Gastrocnemius medialis (tissue), 4 donors: ENCODE measurements at places on chromosomes 12 and 14. TPM values are rescaled to one million over a fixed set of nuclear protein-coding genes. Genes with fewer than 3 reads are reported as not detected.

GRCh38 chr14:67056684-67057083 is 132.6 kb upstream of the GARIN2 start:
- no peak for DNase-seq

GRCh38 chr12:44573723-44574122 is 302.4 kb downstream of the NELL2 start:
- DNase-seq: no peak

DNA sequence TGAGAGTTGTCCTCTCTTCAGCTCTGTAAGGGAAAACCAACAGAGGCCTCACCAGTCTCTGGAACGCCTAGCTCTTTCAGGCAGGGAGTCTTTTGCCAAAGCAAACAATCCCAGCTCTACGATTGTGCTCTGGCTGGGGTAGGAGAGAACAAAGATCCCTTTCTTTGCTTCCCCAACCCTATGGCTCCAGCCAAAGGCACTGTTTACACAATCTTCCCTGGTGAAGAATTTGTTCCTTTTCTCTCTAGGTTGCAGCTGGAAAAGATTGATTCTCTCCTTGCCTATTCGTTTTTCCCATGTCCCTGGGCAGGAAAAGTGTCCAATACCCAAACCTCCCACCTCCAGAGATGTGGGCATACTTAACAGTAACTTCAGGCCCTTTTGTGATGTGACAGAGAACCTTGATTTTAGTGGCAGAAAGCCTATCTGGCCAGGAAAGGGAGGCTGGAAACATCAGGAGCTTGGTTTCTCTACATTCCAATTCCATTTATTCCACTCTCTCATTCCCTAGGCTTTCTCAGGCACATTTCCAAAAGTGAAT is 16.8 kb downstream of the ATP5MC2 start:
- peak; percentile 41 for DNase-seq

DNA sequence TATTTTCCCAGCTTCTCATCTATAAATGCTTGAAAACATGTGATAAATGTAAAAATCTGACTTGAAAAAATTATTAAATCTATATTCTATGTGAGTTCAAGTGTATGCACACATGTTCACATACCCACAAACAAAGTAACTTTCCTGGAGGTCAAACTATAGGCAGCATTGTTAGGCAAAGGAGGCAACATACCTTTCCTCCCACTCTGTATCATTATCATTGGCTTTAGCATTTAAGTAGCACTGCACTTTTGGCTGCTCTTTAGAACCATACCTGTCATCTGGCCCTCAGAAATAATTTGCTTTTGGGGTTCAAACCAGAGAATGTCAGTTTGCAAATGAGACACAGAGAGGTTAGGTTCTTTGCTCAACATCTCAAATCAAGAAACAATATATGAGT is 102.4 kb upstream of the CCDC196 start:
- DNase-seq: no peak

DNA sequence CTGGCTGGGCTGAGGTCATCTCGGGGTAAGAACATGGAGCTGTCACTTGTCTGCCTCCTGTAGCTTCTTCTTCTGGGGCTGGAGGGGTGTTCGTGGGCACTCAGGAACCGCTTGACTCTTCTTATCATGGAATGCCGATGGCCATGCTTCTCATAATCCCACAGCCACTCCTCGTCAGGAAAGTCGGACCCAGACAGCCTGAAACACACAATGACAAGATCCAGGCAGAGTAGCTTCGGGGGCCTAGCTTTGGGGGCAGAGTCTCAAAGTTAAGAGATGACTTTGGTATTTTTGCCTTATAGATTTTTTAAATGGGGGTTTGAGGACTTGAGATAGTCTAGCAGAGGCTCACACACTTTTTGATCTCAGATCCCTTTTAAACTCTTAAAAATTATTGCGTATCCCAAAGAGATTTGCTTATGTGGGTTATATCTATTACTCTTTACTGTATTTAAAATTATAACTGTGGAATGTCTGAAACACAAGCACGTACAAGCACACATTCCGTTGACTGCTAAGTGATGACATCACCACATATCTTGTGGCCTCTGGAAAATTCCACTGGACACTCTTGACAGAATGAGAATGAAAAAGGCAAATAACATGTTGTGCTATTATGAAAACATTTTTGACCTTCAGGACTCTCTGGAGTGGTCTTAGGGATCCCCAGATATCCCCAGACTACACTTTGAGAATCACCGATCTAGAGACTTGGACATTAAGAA is 43.3 kb downstream of the BEST3 start:
- DNase-seq: no peak

- no peak for DNase-seq
These were observed 43.6 kb downstream of the SYNE3 start for GRCh38 chr14:95472819-95473251.

DNA sequence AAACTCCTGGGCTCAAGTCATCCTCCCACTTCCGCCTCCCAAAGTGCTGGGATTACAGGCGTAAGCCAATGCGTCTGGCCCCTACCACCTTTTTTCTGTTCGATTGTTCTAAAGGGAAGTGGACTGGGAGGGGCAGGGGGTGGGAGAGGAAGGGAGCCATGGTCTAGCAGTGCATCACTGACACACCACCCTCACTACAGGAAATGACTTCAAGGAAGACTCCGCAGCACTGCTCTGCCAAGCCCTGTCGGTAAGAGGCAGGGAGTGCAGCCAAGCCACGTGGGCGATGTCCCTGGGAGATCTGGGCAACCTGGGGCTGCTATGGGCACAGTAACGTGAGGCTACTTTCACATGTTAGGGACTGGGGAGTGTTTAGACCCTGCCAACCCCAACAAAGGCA is 18.0 kb downstream of the LRRC74A start:
- DNase-seq: peak; percentile 52

- DNase-seq: peak; percentile 43
These were observed 112.3 kb downstream of the ZFP36L1 start for GRCh38 chr14:68680541-68681051.

- DNase-seq: no peak
These were observed 38.1 kb upstream of the IL22 start for GRCh38 chr12:68291396-68292036.

DNA sequence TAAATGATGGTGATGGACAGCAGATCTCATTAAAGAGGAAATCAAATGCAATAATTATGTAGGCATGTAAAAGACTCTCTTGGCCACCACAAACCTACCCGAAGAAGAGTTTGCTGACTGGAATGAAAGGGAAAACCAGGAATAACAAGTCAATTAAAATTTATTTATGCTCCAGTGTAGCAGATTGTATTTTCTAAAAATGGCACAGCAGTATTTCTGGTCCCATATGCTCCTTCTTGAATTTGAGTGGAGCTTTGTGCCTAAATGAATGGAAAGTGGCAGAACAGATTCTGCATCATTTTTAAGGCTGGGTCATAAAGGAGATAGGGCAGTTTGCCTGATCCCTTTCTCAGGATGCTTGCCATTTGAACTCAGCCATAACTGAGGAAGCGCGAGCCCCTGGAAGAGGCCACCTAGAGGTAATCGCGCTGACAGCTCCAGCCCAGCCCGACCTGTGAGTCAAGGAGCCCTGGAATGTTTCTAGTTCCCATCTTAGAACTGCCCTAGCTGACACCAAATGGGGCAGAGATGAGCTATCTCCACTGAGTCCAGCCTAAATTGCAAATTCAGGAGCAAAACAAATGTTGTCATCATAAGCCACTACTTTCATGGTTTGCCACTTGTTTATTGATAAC is 229.2 kb upstream of the TMTC1 start:
- no peak for DNase-seq

DNA sequence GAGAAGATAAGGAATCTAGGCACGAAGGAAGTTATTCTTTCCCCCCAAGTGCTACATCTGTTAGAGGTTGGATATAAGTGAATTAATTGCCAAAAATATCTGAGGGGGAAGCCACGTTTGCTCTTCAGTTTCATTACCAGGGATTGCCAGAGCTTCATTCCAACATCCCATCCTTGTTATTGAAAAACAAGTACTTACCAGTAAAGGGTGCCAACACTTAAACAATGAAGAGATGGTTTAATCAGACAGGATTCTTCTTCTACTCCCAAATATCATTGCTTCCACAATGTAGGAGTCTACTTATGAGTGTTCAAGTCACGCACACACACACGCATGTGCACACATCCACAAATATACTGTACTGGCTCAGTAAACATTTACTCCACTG is 312.4 kb downstream of the RPAP3 start:
- DNase-seq: no peak

DNA sequence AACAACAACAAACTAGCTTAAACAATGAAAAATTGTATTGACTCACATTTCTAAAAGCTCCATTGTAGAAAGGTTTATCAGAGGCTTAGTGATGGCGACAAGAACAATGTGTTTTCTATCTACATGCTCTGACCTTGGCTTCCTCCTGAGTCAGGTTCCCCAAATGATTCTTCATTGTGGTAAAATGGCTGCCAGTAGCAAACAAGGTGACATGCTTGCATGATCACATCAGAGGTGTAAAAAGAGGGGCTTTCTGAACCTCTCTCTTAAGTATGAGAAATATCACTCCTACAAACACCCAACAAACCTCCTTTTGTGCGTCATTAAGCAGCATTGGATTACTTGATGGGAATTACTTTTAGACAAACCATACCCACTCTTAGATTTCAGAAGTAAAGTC is 252.4 kb upstream of the SYT1 start:
- no peak for DNase-seq

DNA sequence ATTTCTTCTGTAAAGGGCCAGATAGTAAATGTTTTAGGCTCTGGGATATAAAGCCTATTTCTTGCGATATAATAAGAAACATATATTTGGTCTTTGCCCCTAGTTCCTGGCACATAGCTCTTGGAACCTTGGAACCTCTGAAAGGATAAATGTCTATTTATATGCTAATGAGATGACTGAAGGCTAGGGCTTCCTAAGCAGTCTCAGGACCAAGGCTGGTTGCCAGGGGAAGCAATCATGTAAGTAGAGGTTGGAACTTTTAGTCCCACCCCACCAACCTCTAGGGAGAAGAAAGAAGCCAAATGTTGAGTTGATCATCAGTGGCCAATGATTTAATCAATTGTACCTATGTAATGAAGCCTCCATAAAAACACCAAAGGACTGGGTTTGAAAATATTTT is 26.6 kb upstream of the NFYB start:
- no peak for DNase-seq

- no peak for DNase-seq
These were observed 26.8 kb downstream of the NAA30 start for GRCh38 chr14:57417228-57417627.

DNA sequence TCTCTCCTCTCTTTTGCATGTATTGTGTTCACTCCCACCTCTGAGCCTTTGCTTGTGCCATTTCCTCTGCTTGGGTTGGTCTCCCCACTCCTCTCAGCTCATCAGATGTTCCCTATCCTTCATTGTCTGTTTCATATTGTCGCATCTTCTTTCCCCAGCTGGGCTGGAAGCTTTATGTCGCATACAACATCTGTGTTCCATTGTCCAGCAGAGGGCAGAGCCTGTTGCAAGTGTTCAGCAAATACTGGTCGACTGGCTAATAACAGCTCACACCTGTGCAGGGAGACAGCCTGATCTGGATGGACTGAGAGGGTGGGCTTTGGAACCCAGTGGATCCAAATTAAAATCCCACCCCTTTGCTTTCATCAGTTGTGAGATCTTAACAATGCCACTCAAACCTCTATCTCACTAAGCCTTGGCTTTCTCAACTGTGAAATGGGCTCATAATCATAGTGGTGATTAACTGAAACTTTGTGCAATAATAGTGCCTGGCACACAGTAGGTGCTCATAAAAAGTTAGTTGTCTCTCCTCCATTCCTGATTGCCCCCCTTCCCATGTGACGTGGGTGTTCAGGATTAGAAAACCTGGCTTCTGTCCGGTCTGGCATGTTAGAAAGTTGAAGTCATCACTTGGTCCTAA is 75.8 kb downstream of the RIN3 start:
- no peak for DNase-seq

DNA sequence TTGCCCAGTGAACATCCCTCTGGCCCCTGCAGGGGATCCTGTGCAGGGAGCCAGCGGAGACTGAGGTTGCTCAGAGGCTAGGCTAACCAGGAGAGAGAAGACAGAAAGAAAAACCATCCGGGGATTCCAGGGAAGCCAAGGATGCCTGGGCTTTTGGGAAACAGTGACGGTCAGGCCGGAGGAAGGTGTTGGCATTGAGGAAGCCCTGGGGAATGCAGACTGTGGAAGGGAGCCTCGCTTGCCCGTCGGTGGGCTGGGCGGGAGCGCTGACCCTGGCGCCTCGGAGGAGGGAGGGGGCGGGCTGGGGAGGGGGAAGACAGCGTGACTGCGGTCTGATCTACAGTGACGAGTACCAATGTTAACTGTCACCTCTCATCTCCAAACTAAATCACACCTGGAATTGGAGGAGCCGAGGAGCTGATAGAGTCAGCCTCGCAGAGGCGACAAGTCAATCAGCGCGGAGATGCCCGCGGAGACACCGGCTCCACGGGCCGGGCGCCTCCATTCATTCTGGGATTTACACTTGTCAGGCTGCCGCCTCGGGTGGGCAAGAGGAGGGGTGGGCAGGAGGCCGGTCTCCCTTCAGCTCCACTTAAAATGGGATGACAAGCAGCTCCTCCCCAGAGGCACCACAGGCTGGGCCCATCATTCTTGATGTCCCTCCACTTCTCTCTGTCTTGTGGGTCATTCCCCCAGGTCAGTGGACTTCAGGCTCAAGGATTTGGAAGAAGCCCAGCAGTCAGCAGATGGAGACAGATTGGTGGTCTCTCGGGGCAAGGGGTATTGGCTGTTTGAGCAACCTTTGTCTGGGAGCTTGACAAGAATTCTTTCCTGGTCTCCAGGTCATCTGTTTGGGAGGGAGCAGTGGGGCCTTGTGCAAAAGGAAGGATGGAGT is 20.4 kb upstream of the GPATCH2L start:
- no peak for DNase-seq

- no peak for DNase-seq
These were observed 421.7 kb downstream of the PCNX1 start for GRCh38 chr14:71328954-71329353.

DNA sequence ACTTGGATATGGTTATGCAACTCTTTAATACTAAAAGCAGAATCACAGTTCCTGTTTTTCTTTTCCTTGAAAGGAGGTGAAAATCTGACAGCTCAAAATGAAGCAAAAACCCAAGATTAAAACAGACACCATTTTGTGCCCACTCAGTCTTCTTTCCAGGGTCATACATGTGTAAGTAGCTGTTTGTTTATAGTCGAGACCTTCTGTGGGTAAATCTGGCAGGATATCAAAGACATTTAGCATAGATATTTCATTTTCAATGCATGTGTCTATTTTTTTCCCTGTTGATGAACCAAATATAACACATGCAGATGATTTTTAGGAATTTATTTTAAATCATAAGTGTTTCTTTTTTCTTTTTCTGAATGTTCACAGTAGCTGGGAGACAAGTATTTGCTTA is 398.8 kb downstream of the FOXG1 start:
- no peak for DNase-seq

- no peak for DNase-seq
These were observed 37.5 kb downstream of the PRORP start for GRCh38 chr14:35159742-35160409.

Gene TUBA1B
- total RNA-seq: 124 TPM

Gene ART4
- 0.95 TPM for total RNA-seq

Gene NKX2-1
- not detected for total RNA-seq

Gene SLC16A7
- total RNA-seq: 6.5 TPM

Gene OR6C2
- not detected for total RNA-seq

Gene ADSS1
- 577 TPM for total RNA-seq
